Activated T-helper 1 cell treated with Interleukin-2 at 50 U/mL for 16 hours (primary cell): ENCODE measurements at places on chromosomes 1 and 21.

DNA sequence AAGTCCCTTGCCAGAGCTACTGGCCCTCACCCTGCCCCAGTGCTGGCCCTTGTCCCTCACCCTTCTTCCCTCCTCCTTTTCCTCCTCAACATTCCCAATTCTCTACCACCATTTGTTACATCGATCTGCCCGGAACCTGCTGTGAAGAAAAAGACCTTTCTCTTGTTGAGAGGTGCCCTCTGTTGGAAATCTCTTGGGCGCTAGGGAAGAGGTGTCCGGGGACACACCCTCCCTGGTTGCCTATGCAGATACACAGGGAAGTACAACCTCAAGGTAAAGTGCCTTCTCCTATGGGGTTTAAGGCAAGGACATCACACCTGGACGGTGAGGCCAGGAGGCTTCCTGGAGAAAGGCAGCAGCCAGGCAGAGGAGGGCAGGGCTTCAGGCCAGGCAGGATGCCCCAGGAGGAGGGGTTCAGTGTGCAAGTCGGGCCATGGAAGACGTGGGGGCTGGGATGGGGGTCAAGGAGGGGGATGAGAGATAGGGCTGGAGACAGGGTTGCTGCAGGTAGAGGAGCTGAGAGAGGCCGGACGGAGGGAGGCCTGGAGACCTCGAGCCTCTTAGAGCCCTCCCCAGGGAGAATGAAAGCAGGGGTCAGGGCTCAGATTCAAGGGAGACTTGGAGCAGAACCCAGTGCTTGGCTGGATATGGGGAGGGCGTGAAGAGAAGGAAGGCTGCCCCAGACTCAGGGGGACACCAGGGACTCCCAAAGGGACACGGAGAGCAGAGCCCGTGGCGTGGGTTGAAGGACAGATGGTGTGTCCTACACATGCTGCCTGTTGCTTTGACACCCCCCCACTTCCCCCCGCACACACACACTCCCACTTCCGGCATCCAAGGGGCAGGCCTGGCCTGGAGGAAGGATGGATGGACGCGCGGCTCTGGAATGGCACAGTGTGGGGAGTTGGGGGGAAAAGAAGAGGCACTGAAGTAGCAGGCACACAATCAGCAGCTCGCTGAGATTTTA lies 44.5 kb downstream of the RIPK4 start:
- no peak for DNase-seq

DNA sequence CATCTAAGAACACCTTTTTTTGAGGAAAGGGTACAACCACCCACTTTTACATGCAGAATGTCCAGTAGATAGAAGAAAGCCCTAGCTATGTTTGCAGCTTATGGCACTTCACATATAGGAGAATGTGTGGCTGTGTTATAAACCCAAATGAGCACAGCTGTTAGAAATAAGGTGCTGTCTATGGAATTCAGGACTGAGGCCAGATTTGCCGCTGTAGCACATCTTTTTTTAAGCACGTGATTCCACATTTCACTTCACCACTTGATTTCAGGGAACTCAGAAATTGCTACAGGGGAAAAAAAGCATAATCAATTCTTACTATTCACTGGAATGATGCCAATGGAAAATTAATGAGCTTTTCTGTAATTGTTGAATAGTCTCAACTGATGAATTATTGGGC lies 147.2 kb upstream of the ADAMTS5 start:
- DNase-seq = no peak

DNA sequence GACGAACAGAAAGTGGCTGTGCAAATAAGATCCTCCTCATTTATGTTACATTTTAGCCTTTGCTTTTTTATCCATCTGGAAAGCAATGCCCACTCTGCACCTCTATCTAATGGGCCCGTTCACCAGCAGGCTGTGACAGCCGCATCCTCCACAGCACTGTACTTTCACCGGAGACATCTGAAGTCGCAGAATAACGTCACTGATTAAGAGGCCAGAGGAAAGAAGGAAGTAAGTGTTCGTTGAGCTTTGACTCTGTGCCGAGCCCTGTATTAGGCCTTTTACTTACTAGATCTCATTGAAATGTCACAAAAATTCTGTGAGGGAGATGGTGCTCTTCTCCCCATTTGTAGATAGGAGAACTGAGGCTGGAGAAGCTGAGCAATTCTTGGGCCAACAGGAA lies 62.3 kb downstream of the KAZN start:
- DNase-seq = no peak

DNA sequence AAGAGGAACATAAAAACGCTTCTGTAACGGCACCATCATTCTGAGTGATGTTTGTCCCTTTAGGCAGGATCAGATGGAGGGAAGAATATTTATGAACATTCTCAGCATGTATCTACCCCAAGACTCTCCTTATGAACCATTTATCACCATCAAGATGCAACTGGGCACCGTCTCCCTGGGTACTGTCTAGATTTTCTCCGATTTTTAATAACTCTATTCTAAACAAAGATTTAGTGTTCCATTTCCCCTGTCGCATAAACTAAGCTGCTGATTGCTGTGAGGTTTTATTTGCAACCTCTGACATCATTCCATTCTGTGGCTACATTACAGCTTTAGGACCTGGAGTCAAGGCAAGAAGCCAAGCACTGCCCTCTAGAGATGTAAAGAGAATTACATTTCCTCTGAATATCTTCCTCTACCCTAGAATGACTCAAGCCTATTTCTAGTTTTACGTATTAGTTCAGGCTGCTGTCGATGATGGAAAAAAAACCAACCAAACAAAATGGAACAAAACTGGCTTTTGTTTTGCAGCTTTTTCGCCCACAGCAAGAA lies 130.1 kb upstream of the MAP1LC3C start:
- no peak for DNase-seq

GRCh38 chr1:235009074-235009473 lies 119.6 kb downstream of the TOMM20 start:
- no peak for DNase-seq

GRCh38 chr1:27487966-27488884 lies 1.7 kb downstream of the WASF2 start:
- DNase-seq = no peak

DNA sequence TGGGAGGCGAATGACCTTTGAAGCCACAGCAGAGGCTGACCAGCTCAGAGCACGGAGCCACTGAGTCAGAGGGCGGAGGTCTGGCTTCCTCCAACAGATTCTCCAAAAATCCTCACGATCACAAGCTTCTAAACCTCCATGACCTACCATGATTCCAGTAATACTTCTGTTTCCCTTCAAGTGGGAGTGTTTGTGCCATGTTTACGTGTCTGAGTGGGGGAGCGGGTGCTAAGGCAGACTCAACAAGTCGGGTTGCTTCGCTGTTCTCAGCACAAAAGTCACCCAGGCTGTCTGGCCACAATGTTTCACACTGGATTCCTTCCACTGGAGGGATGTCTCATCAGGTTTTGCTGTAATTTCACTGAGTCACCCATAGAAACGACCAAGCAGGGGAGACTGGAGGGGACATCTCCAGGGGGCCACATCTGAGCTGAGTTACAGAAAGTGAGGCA lies 86.2 kb downstream of the SLC66A1 start:
- DNase-seq = no peak

DNA sequence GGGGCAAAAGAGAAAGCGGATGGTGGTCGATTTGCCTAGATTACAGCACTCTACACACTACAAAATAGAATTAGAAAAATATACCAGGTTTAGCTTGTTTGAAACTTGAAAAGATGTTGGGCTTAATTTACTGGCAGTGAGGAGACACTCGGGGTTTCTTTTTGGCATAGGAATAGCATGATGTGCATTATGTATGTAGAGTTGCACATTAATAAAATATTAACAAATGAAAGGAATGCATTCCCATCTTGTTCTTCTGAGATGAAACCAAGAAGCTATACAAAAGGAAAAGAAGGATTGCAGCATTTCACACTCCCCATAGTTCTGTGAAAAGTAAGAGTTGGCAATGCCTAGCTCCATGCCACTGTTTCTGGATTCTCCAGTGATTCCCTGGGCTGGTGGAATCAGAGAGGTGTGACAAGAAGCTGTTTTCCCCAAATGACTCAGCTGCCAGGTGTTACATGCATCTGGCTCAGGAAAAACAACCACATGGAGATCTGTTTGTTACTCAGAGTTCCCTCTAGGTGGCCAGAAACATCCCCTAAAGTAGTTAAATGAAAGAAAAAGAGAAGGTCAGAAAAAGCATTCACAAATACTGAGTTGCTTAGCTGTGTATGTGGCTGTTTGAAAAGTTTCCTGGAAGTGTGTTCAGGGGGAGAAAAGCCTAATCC lies 115.6 kb downstream of the UCK2 start:
- no peak for DNase-seq

DNA sequence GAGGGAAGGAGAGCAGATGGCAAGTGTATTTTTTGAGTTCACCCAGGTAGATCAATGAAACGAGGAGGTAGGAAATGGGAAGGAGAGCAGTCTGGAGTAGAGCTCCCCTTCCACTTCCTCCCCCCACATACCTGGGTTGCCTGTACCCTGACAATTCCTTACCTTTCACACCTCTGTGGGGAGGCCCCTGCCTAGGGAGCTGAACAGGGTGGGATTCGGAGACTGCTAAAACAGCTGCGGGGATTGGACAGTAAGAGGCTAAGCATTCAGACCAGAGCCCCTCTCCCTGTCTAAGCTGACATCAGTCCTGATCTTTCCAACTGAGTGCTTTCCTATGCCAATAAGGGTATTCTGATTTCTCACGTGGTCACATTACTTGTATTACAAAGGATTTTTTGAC lies 14.5 kb downstream of the RCSD1 start:
- no peak for DNase-seq

GRCh38 chr1:228902781-228903433 lies 167.6 kb downstream of the RHOU start:
- DNase-seq = no peak

DNA sequence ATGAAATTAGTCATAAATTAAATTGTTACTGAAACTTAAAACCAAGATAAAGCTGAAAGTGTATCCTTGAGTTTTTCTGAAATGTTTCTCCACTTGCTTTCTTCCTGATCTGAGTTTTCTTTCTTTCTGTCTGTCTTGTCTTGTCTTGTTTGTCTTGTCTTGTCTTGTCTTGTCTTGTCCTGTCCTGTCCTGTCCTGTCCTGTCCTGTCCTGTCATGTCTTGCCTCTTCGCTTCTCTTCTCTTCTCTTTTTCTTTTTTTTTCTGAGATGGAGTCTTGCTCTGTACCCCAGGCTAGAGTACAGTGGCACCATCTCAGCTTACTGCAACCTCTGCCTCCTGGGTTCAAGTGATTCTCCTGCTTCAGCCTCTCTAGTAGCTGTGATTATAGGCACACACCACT lies 73.7 kb downstream of the ADGRL2 start:
- no peak for DNase-seq

GRCh38 chr1:207651583-207651982 lies 6.7 kb downstream of the CR1L start:
- no peak for DNase-seq

DNA sequence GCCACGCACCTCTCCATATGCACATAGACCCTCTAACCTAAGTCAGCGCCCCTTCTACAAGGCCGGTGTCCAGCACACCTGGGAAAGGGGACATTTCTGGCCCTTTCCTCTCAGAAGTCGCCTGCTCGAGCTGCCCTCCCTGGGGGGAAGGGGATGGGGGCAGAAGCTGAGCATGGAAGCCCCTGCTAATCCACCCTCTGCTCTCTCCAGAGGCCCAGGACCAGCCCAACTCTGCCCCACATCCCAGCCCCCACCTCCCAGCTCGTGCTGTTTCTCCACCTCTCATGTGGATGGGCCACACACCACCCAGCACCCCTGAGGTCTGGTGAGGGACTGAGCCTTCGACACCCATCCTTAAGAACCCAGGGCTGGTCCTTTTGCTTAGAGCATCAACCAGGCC lies 14.8 kb downstream of the TNFRSF1B start:
- DNase-seq = no peak

GRCh38 chr1:75361260-75361659 lies 227.1 kb downstream of the LHX8 start:
- DNase-seq = no peak

- DNase-seq = no peak
These were observed at the start of gene UBE2Q1 for GRCh38 chr1:154557939-154558719. TSS of gene UBE2Q1 (minus strand) at chr1:154558662. CDS start at chr1:154558553, 109 bp downstream.

- no peak for DNase-seq
These were observed 69.4 kb downstream of the GPATCH2 start for GRCh38 chr1:217561446-217561845.

GRCh38 chr1:203456577-203456976 lies 19.0 kb upstream of the PRELP start:
- no peak for DNase-seq

GRCh38 chr1:109547463-109548320 lies 723 bp upstream of the GNAI3 start:
- DNase-seq = no peak

GRCh38 chr1:213330281-213330680 lies 279.2 kb downstream of the RPS6KC1 start:
- DNase-seq = no peak

GRCh38 chr1:248825136-248825535 lies 579 bp downstream of the SH3BP5L start:
- no peak for DNase-seq

DNA sequence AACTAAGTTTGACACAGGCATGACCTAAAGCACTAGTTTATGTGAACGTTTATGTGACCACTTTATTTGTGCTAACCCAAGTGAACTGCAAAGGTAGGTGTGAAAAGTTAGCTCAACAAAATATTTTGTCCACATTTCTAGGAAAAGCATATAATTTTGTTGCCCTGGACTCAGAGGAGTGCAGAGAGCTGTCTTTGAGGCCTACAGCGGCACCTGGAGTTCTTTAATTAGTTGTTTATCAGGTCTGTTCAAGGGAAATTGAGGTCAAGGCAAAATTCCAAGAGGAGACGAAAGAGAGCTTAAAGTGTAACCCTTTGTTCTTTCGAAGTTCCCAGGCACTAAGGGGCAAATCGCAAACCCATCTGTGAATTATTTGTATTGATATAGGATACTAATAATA lies 1.3 kb downstream of the GIPC2 start:
- no peak for DNase-seq

GRCh38 chr1:10693152-10693496 lies 103.3 kb downstream of the CASZ1 start:
- DNase-seq = no peak

DNA sequence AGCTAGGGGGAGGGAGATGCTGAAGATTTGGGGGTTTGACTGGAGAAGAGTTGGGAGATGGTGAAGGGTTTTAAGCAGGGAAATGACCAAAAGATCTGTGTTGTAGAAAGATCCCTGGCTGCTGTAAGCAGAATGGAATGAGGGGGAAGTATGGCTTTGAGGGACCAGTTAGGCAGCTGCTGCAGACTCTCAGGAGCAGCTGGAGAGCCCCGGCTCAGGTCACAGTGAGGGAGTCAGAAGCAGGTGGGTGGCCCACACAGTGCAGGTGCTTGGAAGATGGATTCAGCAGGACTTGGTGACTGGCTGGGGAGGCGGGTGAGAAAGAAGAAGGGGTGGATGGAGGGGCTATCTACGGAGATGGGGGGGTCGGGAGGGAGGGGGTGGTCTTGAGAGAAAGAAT lies 35.7 kb downstream of the EDN2 start:
- DNase-seq = no peak

GRCh38 chr1:167599957-167600581 lies 30.0 kb upstream of the RCSD1 start:
- DNase-seq = no peak
